ENCODE measurements at places on chromosomes 3 and 15.

DNA sequence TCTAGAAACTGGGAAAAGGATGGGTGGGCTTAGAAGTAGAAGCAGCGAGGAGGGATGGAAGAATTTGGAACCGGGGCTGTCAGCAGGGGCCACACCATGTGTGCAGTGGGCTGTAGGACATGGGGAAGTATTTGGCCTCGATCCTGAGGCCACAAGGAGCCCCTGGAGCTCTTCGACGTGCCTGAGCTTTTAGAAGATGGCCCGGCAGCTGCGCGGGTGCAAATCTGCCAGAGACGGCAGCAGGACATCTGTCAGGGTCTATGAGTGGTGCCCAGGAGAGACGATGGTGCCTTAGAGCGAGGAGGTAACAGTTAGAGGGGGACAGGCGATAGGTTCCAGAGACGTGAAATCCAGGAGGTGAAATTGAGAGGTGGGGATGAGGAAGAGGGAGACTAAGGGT is 321.1 kb downstream of the UACA start:
- no peak for DNase-seq

- DNase-seq: no peak
Measured at GRCh38 chr3:43257850-43258249, 28.5 kb upstream of the SNRK start.

DNA sequence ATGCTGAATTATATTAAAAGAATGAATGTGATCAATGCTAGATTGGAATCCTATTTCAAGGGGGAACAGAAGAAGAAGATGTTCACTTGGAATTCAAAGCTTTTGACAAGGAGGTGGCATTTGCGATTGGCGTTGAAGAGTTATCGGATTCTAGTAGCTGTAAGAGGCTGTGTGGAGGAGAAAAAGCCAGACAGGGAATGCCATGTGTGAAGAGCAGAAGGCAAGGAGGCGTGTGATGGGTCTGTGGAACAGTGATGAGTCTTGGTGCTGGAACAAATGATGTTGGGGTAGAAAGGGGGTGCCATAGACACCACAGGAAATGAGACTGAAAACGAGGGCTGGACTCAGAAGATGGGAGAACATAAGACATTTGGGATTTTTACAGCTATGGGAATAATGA is 30.5 kb upstream of the ATP10A start:
- no peak for DNase-seq

- DNase-seq: peak; percentile 54
Measured at GRCh38 chr3:32340039-32340438, 51.6 kb upstream of the CMTM7 start.

- no peak for DNase-seq
Measured at GRCh38 chr3:158804441-158804840, 2.6 kb downstream of the MFSD1 start.

- DNase-seq: no peak
Measured at GRCh38 chr3:16923112-16923511, 38.4 kb downstream of the PLCL2 start.

- DNase-seq: no peak
Measured at GRCh38 chr3:134079111-134079547, 49.4 kb upstream of the SLCO2A1 start.

DNA sequence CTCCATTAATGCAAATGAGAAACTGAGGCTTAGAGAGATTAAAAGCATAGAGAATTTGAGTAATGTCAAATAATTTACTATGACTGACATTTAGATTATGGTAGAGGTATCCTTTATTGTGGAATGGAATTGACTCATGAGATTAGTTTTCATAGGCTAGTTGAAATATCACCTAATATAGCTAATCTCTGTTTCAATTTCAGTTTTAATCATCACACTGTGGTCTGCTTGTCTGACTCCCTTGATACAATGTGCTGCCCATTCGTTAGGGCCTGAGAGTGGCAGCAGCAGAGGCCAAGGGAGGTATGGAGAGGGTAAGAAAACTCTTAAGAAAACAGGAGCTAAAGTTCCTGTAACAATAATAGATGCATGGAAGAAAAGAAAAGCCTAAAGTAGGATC is 13.2 kb upstream of the ZBTB20 start:
- DNase-seq: no peak

GRCh38 chr3:10259798-10260197 is 11.5 kb downstream of the TATDN2 start:
- no peak for DNase-seq

- DNase-seq: no peak
Measured at GRCh38 chr3:164375538-164375937, 702.8 kb downstream of the SI start.

GRCh38 chr3:140536926-140537726 is 140.7 kb upstream of the TRIM42 start:
- no peak for DNase-seq

DNA sequence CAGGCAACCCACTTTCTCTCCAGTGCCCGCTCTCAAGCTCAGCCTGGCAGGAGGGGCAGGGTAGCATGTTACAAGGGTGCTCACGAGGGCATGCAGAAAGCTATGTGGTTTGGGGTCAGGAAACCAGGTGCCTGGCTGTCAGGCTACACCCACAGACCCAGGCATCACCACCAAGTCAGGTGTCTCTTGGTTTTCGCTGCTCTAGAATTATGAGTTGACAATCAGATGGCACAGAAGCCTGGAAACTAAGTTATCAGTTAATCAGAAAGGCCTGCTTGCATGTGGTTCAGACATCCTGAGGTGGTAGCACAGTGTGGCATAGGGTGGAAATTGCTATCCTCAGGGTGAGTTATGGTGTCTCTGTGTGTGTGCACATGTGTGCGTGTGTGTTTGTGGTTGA is 16.2 kb upstream of the CCR9 start:
- DNase-seq: peak; percentile 86

DNA sequence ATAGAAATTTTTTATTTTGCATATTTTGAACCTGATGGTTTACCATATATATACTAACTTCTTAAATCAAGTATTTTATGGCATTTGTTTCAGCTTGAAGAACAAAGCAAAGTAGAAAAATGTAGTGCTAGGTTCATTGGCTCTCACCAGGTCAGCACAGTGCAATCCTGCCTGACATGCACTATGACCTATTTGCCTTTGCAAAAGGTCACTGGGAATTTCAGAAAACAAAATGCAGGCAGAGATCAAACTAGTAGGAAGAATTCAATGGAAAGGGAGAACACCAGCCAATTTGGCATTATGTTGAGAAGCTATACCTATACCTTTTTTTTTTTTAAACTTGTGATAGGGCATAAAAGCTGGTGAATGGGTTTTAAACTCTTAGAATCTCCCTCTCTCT is 329.8 kb upstream of the SGO1 start:
- no peak for DNase-seq

- no peak for DNase-seq
Measured at GRCh38 chr3:72085036-72085435, 300.1 kb upstream of the PROK2 start.

DNA sequence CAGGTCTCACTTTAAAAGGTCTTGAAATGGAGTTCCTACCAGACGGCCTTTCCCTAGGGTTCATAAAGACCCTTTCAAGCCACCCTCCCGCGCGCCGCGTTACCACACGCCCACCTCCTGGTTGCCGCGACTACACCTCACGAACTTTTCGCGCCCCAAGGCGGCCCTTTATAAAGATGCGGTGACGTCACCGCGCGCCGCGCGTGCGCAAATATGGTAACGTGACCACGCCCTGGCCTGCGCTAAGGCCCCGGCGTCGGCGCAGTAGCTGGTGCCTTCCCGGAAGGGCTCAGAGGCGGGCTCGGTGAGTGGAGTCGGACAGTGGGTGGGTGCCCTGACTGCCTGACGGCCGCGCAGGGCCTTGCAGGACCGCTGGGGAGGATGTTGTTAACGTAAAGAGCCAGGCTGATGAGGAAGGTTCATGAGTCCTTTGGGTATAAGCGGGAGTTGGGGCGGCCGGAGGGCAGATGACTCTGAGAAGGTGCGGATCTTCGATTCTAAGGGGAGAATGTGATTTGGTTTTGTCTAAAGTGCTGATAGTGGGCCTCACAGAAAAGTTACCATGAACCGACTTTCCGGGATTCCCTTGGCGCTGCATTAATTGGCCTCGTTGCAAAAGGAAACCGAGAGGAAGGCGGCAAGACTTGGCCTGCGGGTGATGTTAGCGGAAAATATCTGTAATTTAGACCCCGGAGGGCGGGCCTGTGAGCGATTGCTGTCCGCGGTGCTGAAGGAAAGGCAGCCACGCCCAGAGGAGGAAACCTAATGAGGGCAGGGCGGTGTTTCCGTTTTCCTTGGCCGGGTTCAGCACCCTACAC is 54.4 kb downstream of the FEZF2 start:
- peak; percentile 76 for DNase-seq

Measured in CD4-positive, CD25-positive, alpha-beta regulatory T cell (primary cell).